ENCODE measurements at places on chromosomes 3 and 15. TPM values are rescaled to one million over a fixed set of nuclear protein-coding genes. Genes with fewer than 3 reads are reported as not detected.

Gene GOLGA6A
- not detected for total RNA-seq

DNA sequence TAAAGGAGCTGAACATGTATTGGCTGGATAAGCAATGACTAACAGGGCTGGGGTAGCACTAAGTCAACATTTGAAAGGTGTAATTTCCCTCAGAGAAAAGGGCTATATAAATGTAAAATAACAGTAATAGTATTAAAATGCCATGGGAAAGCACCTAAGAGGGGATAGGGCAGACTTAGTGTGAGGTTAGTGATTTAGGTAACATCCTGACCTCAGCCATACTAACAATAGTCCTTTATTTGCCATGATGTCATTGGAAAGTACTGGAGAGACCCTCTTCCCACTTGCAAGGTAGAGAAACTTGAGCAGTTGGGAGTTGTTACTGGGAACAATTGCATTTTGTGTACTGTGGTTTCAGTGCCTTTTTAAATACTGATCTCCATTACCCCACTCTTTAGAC, 103.4 kb downstream of the LSAMP start:
- no peaks in the 10 kb centered on the region for H3K27me3 ChIP-seq
- no peaks in the 10 kb centered on the region for H3K4me1 ChIP-seq
- no peak overlapping the region for H3K27ac ChIP-seq

Gene GRAMD1C
- 0.87 TPM for total RNA-seq

DNA sequence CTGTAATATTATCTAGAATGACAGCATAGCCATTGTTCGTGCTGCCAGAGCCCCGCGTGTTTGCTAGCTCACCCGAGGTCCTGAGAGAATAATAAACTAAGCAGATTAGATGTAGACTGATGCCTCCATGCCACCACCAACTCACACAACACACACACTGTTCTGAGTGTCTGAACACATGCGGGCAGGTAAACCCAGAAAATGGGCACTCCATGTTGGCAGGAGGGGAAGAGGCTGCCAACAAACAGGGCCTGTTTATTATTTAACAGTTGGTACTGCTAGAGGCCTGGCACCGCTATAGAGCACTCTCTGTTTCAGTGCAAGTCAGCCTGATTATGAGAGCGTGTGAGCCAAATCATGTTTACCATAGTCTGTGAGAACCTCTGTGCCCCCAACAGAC, 299.0 kb downstream of the ZBTB20 start:
- no peaks in the 10 kb centered on the region for H3K36me3 ChIP-seq
- no peak overlapping the region for H3K4me3 ChIP-seq
- no peak overlapping the region for H3K27ac ChIP-seq
- no peaks in the 10 kb centered on the region for H3K27me3 ChIP-seq
- H3K4me1 ChIP-seq, result no peaks in the 10 kb centered on the region
- no peak for DNase-seq

- H3K27ac ChIP-seq, result no peak overlapping the region
- H3K4me1 ChIP-seq, result no peaks in the 10 kb centered on the region
- DNase-seq, result no peak
- no peak overlapping the region for H3K4me3 ChIP-seq
- no peaks in the 10 kb centered on the region for H3K36me3 ChIP-seq
Observed at GRCh38 chr3:73255609-73256029, 194.2 kb downstream of the EBLN2 start.

DNA sequence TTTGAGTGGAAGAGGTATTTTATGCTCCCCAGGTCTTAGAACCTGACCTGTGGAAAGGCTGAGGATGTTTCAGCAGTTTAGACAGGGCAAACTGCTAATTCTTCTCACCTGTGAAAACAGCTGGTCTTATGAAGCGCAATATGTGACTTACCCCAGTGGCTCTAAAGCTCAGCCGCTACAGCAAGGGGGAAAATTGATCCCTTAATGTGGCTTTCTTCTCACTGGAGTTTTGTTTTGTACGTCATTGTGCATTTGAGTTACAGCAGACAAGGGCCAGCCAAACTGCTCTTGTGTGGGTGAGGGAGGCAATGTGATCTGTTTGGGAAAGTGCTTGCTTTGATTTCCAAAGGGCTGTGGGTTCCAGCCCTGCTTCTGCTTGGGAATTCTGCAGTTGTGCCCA, 293.4 kb upstream of the LRRFIP2 start:
- peaks cover 15% of the 10 kb centered on the region for H3K27me3 ChIP-seq
- H3K27ac ChIP-seq, result no peak overlapping the region
- no peak overlapping the region for H3K4me3 ChIP-seq

DNA sequence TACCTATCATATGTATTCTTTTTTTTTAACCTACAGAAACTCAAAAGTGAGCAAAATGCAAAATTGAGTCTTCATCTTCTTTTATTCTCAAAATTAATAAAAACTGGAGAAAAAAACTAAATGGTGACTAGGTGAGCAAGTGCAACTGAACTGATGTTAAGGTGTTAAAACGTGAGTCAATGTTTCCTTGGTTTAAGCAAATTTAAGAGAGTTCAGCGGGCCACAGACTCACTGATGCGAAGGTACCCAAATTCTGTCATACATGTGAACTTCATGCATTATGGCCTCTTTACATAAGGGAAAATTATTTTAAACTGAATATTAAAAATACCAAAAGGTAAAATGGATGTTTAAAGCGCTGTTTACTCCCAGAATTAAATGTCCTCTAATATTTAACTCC, 206.6 kb downstream of the FOXP1 start:
- DNase-seq, result peak; percentile 52
- H3K27me3 ChIP-seq, result no peaks in the 10 kb centered on the region
- H3K4me1 ChIP-seq, result peaks cover 84% of the 10 kb centered on the region

Gene ST8SIA2
- not detected for total RNA-seq

DNA sequence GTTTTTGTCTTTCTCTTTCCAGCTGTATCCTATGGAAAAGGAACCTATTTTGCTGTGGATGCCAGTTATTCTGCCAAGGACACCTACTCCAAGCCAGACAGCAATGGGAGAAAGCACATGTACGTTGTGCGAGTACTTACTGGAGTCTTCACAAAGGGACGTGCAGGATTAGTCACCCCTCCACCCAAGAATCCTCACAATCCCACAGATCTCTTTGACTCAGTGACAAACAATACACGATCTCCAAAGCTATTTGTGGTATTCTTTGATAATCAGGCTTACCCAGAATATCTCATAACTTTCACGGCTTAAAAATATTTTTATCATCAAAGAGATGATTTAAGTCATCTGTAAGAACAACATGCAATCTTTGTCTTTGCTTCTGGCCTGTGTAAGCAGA, 44.9 kb upstream of the PARP14 start:
- no peak overlapping the region for H3K27ac ChIP-seq
- no peaks in the 10 kb centered on the region for H3K4me1 ChIP-seq
- no peaks in the 10 kb centered on the region for H3K27me3 ChIP-seq
- DNase-seq, result no peak

- no peaks in the 10 kb centered on the region for H3K27me3 ChIP-seq
- peaks cover 11% of the 10 kb centered on the region for H3K4me1 ChIP-seq
- H3K27ac ChIP-seq, result no peak overlapping the region
- DNase-seq, result no peak
Observed at GRCh38 chr15:76298986-76299385, 12.3 kb downstream of the ETFA start.

DNA sequence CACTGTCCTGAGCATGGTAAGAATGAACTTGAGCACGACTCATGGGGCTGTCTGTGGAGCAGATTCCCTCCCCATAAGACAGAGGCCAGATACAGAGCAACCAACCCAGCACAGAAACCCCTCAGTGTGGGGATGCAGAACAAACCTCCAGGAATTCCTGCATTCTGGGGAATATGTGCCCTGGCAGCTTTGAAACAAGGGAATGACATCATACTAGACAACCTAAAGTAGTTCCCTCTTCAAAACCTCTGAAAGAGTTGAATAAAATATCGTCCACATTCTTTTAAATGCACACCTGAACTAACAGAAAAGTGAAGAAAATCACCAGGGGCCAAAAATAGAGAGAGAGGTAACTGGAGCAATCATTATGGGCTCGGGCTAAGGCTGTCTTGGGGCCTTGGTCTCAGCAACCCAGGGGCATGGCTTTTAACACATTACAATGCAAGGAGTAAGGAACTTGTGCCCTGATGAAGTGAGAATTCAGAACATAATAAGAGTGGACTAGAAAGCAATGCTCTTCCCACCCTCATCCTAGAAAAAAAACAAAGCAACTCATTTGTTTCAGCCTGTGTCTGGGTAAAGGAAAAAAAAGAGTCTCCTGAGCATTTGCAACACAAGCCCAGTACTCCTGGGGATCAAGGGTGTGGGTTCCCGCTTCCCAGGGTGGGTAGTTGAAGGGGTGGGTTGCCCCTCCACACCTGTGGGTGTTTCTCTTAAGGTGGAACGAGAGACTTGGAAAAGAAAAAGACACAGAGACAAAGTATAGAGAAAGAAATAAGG, 43.9 kb downstream of the ADIPOQ start:
- peaks cover 38% of the 10 kb centered on the region for H3K4me1 ChIP-seq
- H3K27ac ChIP-seq, result peak overlapping the region; percentile 17
- no peak overlapping the region for H3K4me3 ChIP-seq

Gene DUOXA2
- total RNA-seq, result not detected

- no peak overlapping the region for H3K27ac ChIP-seq
- DNase-seq, result no peak
- no peaks in the 10 kb centered on the region for H3K36me3 ChIP-seq
Observed at GRCh38 chr3:167866331-167866730, 130.8 kb downstream of the SERPINI1 start.
